Stomach (tissue), 19 donors: ENCODE measurements at places on chromosomes 12 and 14. TPM values are rescaled to one million over a fixed set of nuclear protein-coding genes. Genes with fewer than 3 reads are reported as not detected.
A peak's percentile ranks its signal among the peaks of the same experiment; 100 is the strongest.

DNA sequence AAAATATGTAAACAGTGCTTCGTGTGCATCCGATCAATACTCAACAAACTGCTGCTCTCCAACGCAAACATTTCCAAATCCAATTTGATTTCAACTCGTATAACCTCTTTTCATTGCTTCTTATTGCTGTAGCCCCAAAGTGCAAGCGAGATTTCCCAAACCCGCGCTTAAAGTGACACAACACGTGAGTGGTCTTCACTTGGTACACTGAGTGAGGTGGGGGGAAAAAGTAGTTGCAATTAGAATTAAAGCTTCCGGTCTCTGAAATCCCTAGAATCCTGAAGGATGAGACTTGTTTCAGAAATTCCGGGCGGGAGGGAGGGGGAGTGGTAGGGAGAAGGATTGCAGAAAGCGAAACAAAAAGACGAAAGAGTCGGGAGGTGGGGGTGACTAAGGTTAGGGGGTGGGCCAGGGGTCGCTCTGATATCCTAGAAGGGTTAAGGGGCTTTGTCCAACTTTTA, 387.5 kb downstream of the BCAT1 start:
- DNase-seq, result peak; percentile 63
- H3K27ac ChIP-seq, result peak overlapping the region; percentile 94
- H3K27me3 ChIP-seq, result peaks cover 22% of the 10 kb centered on the region
- H3K36me3 ChIP-seq, result no peaks in the 10 kb centered on the region
- peak overlapping the region; percentile 80 for H3K4me3 ChIP-seq
- no peaks in the 10 kb centered on the region for H3K4me1 ChIP-seq

CLEC1B gene
- total RNA-seq, result 0.92 TPM

GRCh38 chr12:111557271-111558106, 41.6 kb downstream of the ATXN2 start:
- H3K27ac ChIP-seq, result no peak overlapping the region
- no peaks in the 10 kb centered on the region for H3K36me3 ChIP-seq
- no peak overlapping the region for H3K4me3 ChIP-seq
- H3K4me1 ChIP-seq, result peaks cover 71% of the 10 kb centered on the region
- H3K27me3 ChIP-seq, result no peaks in the 10 kb centered on the region

- peaks cover 2% of the 10 kb centered on the region for H3K4me1 ChIP-seq
- no peaks in the 10 kb centered on the region for H3K27me3 ChIP-seq
- H3K36me3 ChIP-seq, result no peaks in the 10 kb centered on the region
- H3K4me3 ChIP-seq, result no peak overlapping the region
Measured at GRCh38 chr14:60245380-60246177, 3.4 kb upstream of the PPM1A start.

LEMD3 gene
- 31.2 TPM for total RNA-seq

DNA sequence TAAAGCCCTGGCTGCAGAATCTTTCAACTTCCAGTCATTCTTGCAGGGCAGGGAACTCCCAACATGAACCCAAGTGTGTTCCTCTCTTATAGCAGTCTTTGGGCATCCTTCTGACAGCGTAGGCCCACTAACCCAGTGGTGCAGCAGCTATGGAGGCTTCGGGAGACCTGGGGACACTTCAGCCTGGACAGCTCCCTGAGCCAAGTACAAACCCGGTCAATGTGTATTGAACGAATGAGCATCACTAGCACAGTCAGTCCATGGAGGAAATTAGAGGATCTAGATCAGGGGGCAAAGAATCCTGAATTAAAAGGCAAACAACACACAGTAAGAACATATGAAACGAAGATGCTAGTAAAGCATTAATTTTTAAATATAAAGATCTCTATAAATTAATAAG, 41.8 kb downstream of the KIAA0586 start:
- no peak for DNase-seq
- H3K36me3 ChIP-seq, result peaks cover 15% of the 10 kb centered on the region
- no peak overlapping the region for H3K27ac ChIP-seq
- H3K4me1 ChIP-seq, result no peaks in the 10 kb centered on the region
- no peak overlapping the region for H3K4me3 ChIP-seq

RPL36AL gene
- 72.4 TPM for total RNA-seq

DNA sequence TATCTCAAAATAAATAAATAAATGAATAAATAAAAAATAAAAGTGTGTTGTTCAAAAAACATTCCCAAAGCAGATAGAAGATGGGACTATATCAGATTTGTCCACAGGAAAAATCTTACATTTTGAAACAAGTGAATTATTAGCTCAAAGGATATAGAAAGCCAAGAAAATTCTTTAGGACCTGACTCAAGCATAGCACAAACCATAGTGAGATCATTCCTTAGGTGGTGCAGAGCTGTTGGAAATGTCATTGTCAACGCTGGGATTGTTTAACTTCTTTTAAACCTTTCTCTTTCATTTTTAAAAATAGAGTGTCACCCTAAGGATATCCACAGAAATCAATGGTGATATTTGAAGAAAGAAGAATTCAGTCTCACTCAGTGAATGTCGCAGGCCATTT, 43.5 kb downstream of the DRAM1 start:
- no peaks in the 10 kb centered on the region for H3K4me1 ChIP-seq
- no peak for DNase-seq
- no peaks in the 10 kb centered on the region for H3K27me3 ChIP-seq
- H3K36me3 ChIP-seq, result no peaks in the 10 kb centered on the region

LRIG3 gene
- 41.4 TPM for total RNA-seq

- no peak for DNase-seq
- peaks cover 10% of the 10 kb centered on the region for H3K4me1 ChIP-seq
- H3K4me3 ChIP-seq, result no peak overlapping the region
- no peaks in the 10 kb centered on the region for H3K27me3 ChIP-seq
- no peaks in the 10 kb centered on the region for H3K36me3 ChIP-seq
Measured at GRCh38 chr12:26434299-26435068, 239.1 kb downstream of the SSPN start.

GRCh38 chr14:75433631-75434071, 5.8 kb downstream of the JDP2 start:
- peaks cover 42% of the 10 kb centered on the region for H3K4me1 ChIP-seq
- H3K36me3 ChIP-seq, result peaks cover 57% of the 10 kb centered on the region
- H3K27ac ChIP-seq, result no peak overlapping the region
- H3K4me3 ChIP-seq, result no peak overlapping the region
- no peaks in the 10 kb centered on the region for H3K27me3 ChIP-seq

- H3K27me3 ChIP-seq, result no peaks in the 10 kb centered on the region
- H3K4me3 ChIP-seq, result no peak overlapping the region
- peaks cover 69% of the 10 kb centered on the region for H3K4me1 ChIP-seq
- H3K27ac ChIP-seq, result no peak overlapping the region
- DNase-seq, result no peak
Measured at GRCh38 chr14:103547455-103547940, 15.0 kb downstream of the BAG5 start.

- H3K4me3 ChIP-seq, result no peak overlapping the region
- H3K4me1 ChIP-seq, result no peaks in the 10 kb centered on the region
- H3K36me3 ChIP-seq, result no peaks in the 10 kb centered on the region
- no peak overlapping the region for H3K27ac ChIP-seq
- DNase-seq, result no peak
Measured at GRCh38 chr14:28875934-28876571, 109.5 kb downstream of the FOXG1 start.

GPX2 gene
- total RNA-seq, result 22.8 TPM
